ENCODE measurements at places on chromosomes 1 and 21. TPM values are rescaled to one million over a fixed set of nuclear protein-coding genes. Genes with fewer than 3 reads are reported as not detected.

GUCA2A gene
- not detected for total RNA-seq

DNA sequence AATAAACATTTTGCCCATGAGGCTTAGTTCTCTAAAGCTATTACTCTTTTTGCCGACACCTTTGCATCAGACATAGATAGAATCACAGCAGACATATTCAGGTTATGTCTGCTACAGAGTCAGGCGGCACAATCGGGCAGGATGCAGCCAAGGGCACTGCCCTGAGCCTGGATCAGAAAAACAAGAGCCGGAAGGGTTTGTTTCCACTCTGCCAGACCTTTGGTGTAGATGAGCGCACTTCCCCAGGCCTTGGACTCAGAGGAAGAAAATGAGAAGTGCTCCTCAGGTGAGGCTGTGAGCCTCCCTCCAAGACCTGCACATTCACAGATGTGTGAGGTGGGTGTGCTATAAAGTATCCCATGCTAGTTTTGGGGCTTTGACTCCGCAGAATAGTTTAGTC is 43.7 kb downstream of the GNG12 start:
- no peaks in the 10 kb centered on the region for H3K27me3 ChIP-seq
- H3K27ac ChIP-seq: peak overlapping the region; percentile 6
- no peaks in the 10 kb centered on the region for H3K36me3 ChIP-seq
- H3K4me3 ChIP-seq: no peak overlapping the region
- DNase-seq: no peak
- peaks cover 15% of the 10 kb centered on the region for H3K4me1 ChIP-seq

DNA sequence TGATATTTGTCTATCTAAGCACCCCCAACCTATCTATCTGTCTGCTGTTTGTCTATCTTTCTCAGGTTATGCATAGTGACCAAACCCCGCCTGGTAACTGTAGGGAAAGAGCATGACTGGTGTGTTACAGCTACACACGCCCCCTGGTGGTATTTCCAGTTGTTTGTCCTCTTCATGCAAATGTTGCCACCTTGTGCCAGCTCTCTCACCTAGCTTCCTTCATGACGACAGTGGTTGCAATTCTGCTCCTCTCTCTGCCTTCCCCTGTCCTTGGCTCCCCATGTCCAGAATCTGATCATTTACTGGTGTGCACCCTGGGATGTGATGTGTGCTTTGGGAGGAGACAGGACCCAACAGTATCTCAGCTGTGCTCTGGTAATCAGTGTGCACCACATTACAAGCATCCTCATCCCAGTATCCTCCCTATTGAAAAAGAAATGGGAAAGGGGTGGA is 8.1 kb upstream of the INKA2 start:
- H3K4me1 ChIP-seq: no peaks in the 10 kb centered on the region
- H3K27ac ChIP-seq: no peak overlapping the region
- H3K27me3 ChIP-seq: no peaks in the 10 kb centered on the region

CCDC17 gene
- total RNA-seq: 0.83 TPM

GRCh38 chr1:22207511-22208267 is 64.8 kb upstream of the WNT4 start:
- no peaks in the 10 kb centered on the region for H3K4me1 ChIP-seq
- no peaks in the 10 kb centered on the region for H3K36me3 ChIP-seq
- H3K4me3 ChIP-seq: no peak overlapping the region
- H3K27ac ChIP-seq: no peak overlapping the region
- DNase-seq: no peak

KLF17 gene
- total RNA-seq: 0.78 TPM

HCRTR1 gene
- total RNA-seq: 1.7 TPM

- H3K4me3 ChIP-seq: no peak overlapping the region
- H3K27ac ChIP-seq: no peak overlapping the region
- H3K4me1 ChIP-seq: no peaks in the 10 kb centered on the region
- H3K36me3 ChIP-seq: no peaks in the 10 kb centered on the region
- no peak for DNase-seq
- H3K27me3 ChIP-seq: no peaks in the 10 kb centered on the region
Measured at GRCh38 chr1:169086603-169087455, 19.7 kb upstream of the ATP1B1 start.

KCNJ9 gene
- total RNA-seq: not detected

DNA sequence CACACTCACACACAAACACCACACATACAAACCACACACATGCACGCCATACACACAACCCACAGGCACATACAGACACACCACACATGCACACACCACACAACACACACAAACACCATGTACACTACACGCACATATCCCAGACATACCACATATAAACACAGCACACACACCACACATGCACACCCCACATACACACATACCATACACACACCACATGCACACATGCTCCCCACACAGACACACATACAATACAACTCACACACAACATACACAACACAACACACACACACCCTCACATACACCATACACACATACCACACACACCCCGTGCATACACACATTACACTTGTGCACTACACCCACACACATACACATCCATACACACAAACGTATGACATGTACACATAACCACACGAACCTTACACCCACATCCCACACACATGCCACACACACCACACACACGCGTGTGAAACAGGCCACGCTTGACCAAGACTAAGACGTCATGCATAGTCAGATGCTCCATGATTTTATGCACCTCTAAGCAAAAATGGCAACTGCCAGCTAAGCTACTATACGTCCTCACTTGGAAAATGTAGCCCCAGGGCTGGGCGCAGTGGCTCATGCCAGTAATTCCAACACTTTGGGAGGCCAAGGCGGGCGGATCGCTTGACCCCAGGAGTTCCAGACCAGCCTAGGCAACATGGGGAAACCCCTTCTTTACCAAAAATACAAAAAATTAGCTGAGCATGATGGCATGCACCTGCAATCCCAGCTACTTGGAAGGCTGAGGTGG is 77.4 kb upstream of the TMPRSS2 start:
- H3K36me3 ChIP-seq: no peaks in the 10 kb centered on the region
- H3K4me3 ChIP-seq: no peak overlapping the region
- no peak for DNase-seq
- H3K27me3 ChIP-seq: no peaks in the 10 kb centered on the region

DNA sequence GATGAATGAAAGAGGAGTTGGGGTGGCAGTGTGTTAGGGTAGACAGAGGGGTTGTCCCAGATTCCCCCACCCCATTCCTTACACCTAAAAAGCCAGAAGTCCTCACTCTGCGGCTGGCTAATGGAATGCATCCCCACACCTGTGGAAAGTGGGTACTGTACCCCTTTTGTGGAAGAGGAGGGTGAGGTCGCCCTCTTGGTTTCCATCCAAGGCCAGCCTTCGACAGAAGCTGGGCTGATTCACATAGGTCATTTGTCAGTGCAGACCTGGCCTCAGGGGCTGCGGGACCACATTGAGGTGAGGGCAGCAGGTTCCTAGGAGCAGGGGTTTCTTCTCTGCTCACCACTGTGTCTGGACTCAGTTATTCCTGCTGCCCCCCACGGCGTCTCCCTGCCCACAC is 671.6 kb downstream of the MATN1 start:
- no peaks in the 10 kb centered on the region for H3K27me3 ChIP-seq
- H3K4me3 ChIP-seq: no peak overlapping the region
- DNase-seq: no peak

DNA sequence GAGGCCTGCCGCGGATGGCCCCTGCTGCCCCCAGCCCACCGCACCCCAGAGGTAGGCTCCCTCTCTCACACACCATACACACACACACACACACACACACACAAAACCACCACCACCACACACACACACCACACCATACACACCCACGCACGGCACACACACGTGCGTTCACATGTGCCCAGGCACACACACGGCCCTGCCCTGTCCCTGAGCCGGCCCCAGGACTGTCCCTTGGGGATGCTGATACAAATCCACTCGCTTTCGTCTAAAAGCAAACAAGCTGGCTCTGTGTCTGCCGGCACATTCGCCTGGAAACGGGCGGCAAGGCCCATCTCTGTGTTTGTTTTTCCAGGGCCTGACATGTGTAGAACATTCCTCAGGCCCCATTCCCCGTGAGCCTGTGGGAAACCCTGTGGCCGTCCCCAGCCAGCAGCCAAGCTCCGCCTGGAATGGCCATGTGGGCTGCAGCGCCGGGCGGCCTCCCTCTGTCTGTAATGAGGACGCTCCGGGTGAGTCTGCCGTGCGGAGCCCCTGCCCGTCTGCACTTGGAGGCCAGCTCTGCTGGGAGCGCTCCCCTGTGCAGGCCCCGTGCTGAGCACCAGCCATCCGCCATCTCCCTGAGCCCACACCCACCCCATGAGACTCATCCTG is 67.4 kb downstream of the DMRTB1 start:
- DNase-seq: peak; percentile 13
- H3K27me3 ChIP-seq: no peaks in the 10 kb centered on the region

DNA sequence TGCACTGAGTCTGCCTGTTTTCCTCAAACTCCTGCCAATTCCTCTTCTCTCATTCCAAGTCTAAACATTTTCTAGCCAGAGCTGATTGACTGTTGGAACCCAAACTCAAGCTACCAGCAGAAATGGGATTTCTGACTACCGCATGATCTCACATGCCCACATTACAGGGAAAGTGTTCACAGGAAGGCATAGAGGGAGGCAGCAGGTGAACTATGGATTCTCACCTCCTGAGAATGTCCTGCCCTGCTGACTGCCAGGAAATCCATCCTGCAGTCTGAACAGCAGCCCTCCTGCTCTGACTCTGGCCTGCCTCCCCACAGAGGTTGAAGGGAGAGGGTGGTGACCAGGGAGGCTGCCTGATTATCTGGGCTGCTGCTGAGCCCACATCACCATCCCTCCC is 22.5 kb downstream of the IQGAP3 start:
- no peak for DNase-seq
- no peak overlapping the region for H3K4me3 ChIP-seq
- no peaks in the 10 kb centered on the region for H3K36me3 ChIP-seq
- no peaks in the 10 kb centered on the region for H3K4me1 ChIP-seq
- no peaks in the 10 kb centered on the region for H3K27me3 ChIP-seq

DNA sequence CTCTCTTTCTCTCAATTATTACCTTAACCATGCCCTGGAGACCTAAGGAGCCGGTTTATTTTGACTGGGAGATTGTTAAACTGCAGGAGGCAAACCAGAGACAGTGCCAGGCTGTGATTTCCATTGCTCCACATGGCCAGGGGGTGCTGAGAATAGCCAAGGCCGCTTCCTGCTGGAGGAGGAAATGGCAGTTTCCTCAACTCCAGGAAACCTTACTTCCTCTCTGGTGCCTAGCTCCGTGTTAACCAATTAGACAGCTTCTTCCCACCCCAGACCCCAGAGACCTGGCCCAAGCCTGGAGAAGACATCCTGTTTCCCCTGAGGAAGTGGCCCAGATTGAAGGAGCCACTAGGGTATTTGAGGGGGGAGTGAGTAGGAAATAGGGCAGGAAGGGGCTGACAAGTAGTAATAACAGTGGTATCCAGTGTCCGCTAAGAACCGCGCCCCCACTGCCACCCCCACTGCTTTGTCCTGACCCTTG is 161.2 kb downstream of the PLPP3 start:
- peaks cover 2% of the 10 kb centered on the region for H3K4me1 ChIP-seq
- H3K27ac ChIP-seq: peak overlapping the region; percentile 6
- H3K36me3 ChIP-seq: no peaks in the 10 kb centered on the region
- H3K4me3 ChIP-seq: no peak overlapping the region
- DNase-seq: no peak
- no peaks in the 10 kb centered on the region for H3K27me3 ChIP-seq
